ENCODE measurements at places on chromosomes 4 and X. TPM values are rescaled to one million over a fixed set of nuclear protein-coding genes. Genes with fewer than 3 reads are reported as not detected.
A peak's percentile ranks its signal among the peaks of the same experiment; 100 is the strongest.

The MMRN1 gene
- total RNA-seq = 28.7 TPM

DNA sequence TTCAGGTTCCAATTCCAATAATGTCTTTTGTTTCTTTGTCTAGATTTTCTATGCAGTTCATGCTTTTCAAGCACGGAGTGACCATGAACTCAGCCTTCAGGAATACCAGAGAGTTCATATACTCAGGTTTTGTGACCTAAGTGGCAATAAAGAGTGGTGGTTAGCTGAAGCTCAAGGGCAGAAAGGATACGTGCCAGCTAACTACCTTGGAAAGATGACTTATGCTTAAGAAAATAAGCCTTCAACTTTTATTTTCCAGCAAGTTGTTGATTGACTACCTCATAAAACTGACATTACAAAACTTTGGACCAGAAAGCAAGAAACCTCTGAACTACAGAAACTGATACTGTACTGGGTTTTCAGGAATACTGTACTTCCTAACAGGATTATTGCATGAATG lies 30.8 kb downstream of the INTS12 start:
- no peak for DNase-seq

GRCh38 chr4:131426023-131426758 lies 1722.9 kb upstream of the PCDH10 start:
- no peak for DNase-seq

The MAGEC2 gene
- total RNA-seq = not detected

DNA sequence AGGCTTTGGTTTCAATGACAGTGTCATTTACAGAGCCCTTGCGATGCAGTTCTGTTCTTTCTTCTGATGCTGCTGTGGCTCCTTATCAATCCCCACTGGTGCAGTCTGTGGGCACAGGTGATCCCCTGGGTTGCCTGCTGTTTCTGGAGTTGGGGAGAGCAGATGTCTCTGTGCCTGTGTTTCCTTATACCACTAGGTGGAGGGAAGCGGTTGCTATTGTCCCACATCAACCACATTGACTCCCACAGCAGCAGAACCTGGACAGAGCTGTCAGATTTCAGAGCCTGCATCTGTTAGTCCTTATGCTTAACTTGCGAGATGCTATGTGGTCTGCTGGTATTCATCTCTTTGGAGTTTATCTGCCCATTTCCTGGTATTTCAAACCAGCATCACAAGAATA lies 57.7 kb downstream of the NEIL3 start:
- DNase-seq = no peak

DNA sequence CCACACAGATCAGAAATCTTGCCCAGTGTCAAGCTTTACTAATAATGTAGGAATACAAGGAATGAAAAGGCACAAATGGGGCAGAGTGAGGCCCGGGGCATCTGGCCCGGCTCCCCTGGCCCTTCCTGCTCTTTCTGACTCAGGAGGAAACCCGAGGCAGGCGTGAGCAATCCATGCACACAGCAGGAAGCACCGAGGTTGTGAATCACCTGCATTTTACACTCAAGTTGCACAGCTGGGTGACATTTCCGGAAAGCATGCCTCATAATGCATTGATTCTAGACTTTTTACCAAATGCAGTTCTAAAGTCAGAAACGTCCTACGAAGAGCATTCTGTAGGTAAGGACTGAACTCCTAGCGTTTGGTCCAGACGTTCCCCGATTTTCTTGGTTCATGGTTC lies 38.9 kb downstream of the PRIMPOL start:
- DNase-seq = peak; percentile 85

GRCh38 chr4:140335076-140335475 lies 38.4 kb upstream of the SCOC start:
- DNase-seq = no peak

GRCh38 chr4:67460574-67460973 lies 84.7 kb downstream of the CENPC start:
- no peak for DNase-seq

- no peak for DNase-seq
Observed at GRCh38 chr4:7291372-7292114, 99.2 kb downstream of the SORCS2 start.

- no peak for DNase-seq
Observed at GRCh38 chr4:153788051-153788412, 851 bp downstream of the SFRP2 start.

DNA sequence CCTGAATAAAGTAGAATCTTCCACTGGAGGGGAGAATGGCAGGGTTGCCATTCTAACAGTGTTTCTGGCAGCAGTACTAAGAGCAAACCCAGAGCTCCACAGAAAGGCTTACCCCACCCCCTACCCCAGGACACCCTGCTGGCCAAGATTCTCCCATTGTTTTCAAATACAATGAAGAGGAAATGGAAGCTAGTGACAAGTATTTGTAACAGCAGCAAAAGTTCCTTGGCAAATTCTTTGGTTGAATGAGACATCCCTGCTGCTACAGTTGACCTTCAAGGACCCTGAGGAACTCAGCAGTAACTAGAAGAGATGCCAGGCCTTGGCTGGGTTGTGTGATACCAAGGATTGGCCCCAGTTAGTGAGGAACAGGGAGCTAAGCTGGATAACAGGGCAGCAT lies 124.2 kb upstream of the DGKK start:
- peak; percentile 31 for DNase-seq

- DNase-seq = no peak
Observed at GRCh38 chr4:59247032-59247431, 1953.1 kb upstream of the ADGRL3 start.
